T-cell (primary cell): ENCODE measurements at places on chromosomes 11 and 22. TPM values are rescaled to one million over a fixed set of nuclear protein-coding genes. Genes with fewer than 3 reads are reported as not detected.

ENDOD1 gene
- total RNA-seq: 7.6 TPM

MOGAT2 gene
- total RNA-seq: not detected

ZBTB16 gene
- total RNA-seq: 20.5 TPM

OR2AG1 gene
- total RNA-seq: not detected

TMPRSS6 gene
- total RNA-seq: 1.2 TPM

CADM1 gene
- total RNA-seq: 3.1 TPM

SERPIND1 gene
- total RNA-seq: not detected

SMC1B gene
- 0.12 TPM for total RNA-seq

C11orf86 gene
- total RNA-seq: not detected

TRPM5 gene
- 0.07 TPM for total RNA-seq

OR51E1 gene
- not detected for total RNA-seq

SVIP gene
- total RNA-seq: 48.4 TPM

SCUBE2 gene
- not detected for total RNA-seq

LRRC56 gene
- 4.4 TPM for total RNA-seq

IGSF22 gene
- 2.8 TPM for total RNA-seq

CASP5 gene
- not detected for total RNA-seq

GAL3ST1 gene
- total RNA-seq: not detected

OR51B5 gene
- total RNA-seq: 0.45 TPM

KCNJ1 gene
- not detected for total RNA-seq

SHANK3 gene
- total RNA-seq: 0.23 TPM

SLC39A13 gene
- total RNA-seq: 45.6 TPM

KRTAP5-8 gene
- total RNA-seq: not detected

CEP126 gene
- 2.0 TPM for total RNA-seq

ALKBH3 gene
- 36.6 TPM for total RNA-seq

FAM181B gene
- total RNA-seq: 0.18 TPM

CDC45 gene
- 2.7 TPM for total RNA-seq

OR10A2 gene
- total RNA-seq: not detected

MISFA gene
- total RNA-seq: not detected

PLXNB2 gene
- total RNA-seq: 6.5 TPM

FAT3 gene
- 0.03 TPM for total RNA-seq

CCDC81 gene
- 1.3 TPM for total RNA-seq

PRR33 gene
- total RNA-seq: 0.12 TPM

UPB1 gene
- total RNA-seq: 4.1 TPM

VPREB3 gene
- total RNA-seq: 1.5 TPM

SERHL2 gene
- 0.70 TPM for total RNA-seq

MS4A6A gene
- total RNA-seq: 0.99 TPM

TBX10 gene
- not detected for total RNA-seq

CD3E gene
- 590 TPM for total RNA-seq

ST14 gene
- 0.53 TPM for total RNA-seq

ARHGAP42 gene
- total RNA-seq: 0.49 TPM

GVQW3 gene
- total RNA-seq: 6.5 TPM

PDE2A gene
- 6.1 TPM for total RNA-seq

INS gene
- total RNA-seq: 0.82 TPM

OR8G5 gene
- total RNA-seq: not detected

WNT7B gene
- total RNA-seq: not detected

DRICH1 gene
- 2.7 TPM for total RNA-seq

AQP11 gene
- not detected for total RNA-seq

PGM2L1 gene
- total RNA-seq: 16.6 TPM

RAPSN gene
- 1.1 TPM for total RNA-seq

YAP1 gene
- 0.82 TPM for total RNA-seq

CD151 gene
- 28.2 TPM for total RNA-seq

C11orf87 gene
- total RNA-seq: not detected

PANX3 gene
- not detected for total RNA-seq

GNG3 gene
- total RNA-seq: not detected

ASPHD2 gene
- 1.9 TPM for total RNA-seq

CNTF gene
- 3.9 TPM for total RNA-seq

MMP8 gene
- not detected for total RNA-seq
